Activated naive CD8-positive, alpha-beta T cell treated with anti-CD3 and anti-CD28 coated beads, Interleukin-2, amount 10 ng/mL, durations not matched to agents 7 days and 5 days (primary cell): ENCODE measurements at places on chromosomes 4 and X.

DNA sequence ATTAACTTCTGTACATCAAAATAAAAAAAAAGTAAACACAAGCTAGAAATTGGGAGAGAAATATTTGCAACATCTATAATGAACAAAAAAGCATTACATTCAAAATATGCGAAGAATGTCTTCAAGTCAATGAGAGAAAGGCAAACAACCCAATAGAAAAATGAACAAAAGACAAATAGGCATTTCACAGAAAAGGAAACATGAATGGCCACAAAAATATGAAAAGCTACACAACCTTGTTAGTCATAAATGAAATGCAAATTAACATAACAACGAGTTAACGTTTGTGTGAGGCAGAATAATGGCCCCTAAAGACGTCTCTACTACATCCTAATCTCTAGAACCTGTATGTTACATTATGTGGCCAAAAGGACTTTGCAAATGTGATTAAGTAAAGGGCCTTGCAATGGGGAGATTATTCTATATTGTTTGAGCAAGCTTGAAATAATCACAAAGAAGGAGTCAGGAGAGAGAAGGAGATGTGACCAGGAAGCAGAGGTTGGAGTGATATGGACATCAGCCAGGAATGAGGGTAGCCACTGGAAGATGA, 86.8 kb downstream of the WDFY3 start:
- no peaks in the 10 kb centered on the region for H3K27me3 ChIP-seq
- H3K36me3 ChIP-seq: no peaks in the 10 kb centered on the region
- H3K4me1 ChIP-seq: no peaks in the 10 kb centered on the region
- no peak overlapping the region for H3K27ac ChIP-seq

DNA sequence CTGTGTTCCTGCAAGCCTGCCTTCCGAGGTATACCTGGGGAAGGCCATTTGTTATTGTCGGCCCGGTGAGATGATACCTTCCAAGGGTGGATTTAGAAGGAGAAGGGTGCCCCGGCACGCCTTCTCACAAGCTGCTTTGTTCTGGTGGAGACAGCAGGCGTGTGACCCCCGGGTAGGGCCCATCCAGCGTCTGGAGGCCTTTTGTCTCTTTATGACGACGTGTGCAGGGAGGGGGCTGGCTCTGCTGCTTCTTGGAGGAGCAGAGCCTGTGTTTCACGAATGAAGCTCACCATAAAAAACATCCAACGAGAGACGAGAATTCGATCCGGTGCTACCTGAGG, 45.3 kb downstream of the SHOX start:
- H3K27ac ChIP-seq: no peak overlapping the region
- no peaks in the 10 kb centered on the region for H3K36me3 ChIP-seq

GRCh38 chr4:109548655-109549054, 11.4 kb upstream of the MCUB start:
- H3K27ac ChIP-seq: peak overlapping the region; percentile 71
- DNase-seq: no peak
- peaks cover 15% of the 10 kb centered on the region for H3K4me1 ChIP-seq
- H3K4me3 ChIP-seq: peak overlapping the region; percentile 29
- H3K36me3 ChIP-seq: peaks cover 32% of the 10 kb centered on the region

DNA sequence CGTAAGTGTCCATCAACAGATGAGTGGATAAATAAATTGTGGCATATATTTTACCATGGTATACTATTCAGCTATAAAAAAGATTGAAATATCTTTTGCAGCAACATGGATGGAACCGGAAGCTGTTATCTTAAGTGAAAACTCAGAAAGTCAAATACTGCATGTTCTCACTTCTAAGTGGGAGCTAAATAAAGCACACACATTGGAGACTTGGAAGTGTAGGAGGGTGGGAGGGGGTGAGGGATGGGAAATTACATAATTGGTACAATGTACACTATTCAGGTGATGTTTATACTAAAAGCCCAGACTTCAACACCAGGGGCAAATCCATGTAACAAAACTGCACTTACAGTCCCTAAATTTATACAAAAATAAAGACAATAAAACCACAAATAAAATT, 72.6 kb upstream of the SPRY1 start:
- no peak for DNase-seq
- peaks cover 8% of the 10 kb centered on the region for H3K4me1 ChIP-seq
- H3K36me3 ChIP-seq: peaks cover 7% of the 10 kb centered on the region
- H3K4me3 ChIP-seq: no peak overlapping the region

GRCh38 chrX:46180258-46180687, 364.9 kb downstream of the ZNF674 start:
- DNase-seq: peak; percentile 24
- peaks cover 10% of the 10 kb centered on the region for H3K4me1 ChIP-seq
- no peak overlapping the region for H3K4me3 ChIP-seq
- peaks cover 12% of the 10 kb centered on the region for H3K27me3 ChIP-seq

- H3K4me3 ChIP-seq: peak overlapping the region; percentile 48
- peak overlapping the region; percentile 11 for H3K27ac ChIP-seq
- DNase-seq: no peak
- H3K4me1 ChIP-seq: peaks cover 16% of the 10 kb centered on the region
- H3K27me3 ChIP-seq: peaks cover 17% of the 10 kb centered on the region
Measured at GRCh38 chr4:89509708-89510281, 202.2 kb upstream of the GPRIN3 start.

GRCh38 chrX:23699636-23700194, 32.4 kb downstream of the PRDX4 start:
- no peaks in the 10 kb centered on the region for H3K27me3 ChIP-seq
- peak overlapping the region; percentile 70 for H3K4me3 ChIP-seq
- H3K4me1 ChIP-seq: peaks cover 2% of the 10 kb centered on the region
- peaks cover 12% of the 10 kb centered on the region for H3K36me3 ChIP-seq

- H3K4me3 ChIP-seq: no peak overlapping the region
- H3K4me1 ChIP-seq: peaks cover 18% of the 10 kb centered on the region
- no peak for DNase-seq
Measured at GRCh38 chrX:9337046-9337445, 127.8 kb upstream of the TBL1X start.

GRCh38 chr4:98448908-98449307, 187.7 kb downstream of the RAP1GDS1 start:
- peak overlapping the region; percentile 28 for H3K27ac ChIP-seq
- no peak for DNase-seq
- peaks cover 39% of the 10 kb centered on the region for H3K4me1 ChIP-seq
- H3K27me3 ChIP-seq: no peaks in the 10 kb centered on the region
- H3K36me3 ChIP-seq: peaks cover 28% of the 10 kb centered on the region

- no peaks in the 10 kb centered on the region for H3K36me3 ChIP-seq
- H3K27me3 ChIP-seq: no peaks in the 10 kb centered on the region
- H3K27ac ChIP-seq: no peak overlapping the region
- peaks cover 2% of the 10 kb centered on the region for H3K4me1 ChIP-seq
Measured at GRCh38 chr4:104596189-104596588, 101.5 kb upstream of the CXXC4 start.

DNA sequence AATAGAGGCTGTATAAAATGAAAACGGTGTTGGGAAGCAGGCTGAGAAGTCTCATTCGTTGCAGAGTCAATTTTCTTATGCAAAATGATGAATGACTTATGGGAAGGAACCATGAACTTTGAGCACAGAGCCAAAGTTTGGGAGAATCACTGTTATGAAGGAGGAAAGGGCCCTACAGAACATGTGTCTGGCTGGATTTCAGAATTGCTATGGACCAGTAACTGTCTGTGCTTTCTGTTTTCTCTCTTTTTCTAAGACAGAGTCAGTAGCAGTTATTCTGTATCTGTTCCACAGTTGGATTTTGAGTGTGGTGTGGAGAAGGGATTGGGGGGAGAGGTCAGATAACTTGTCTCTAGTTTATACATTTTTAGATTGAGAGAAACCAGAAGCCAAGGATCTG, 265.0 kb upstream of the HS3ST1 start:
- no peaks in the 10 kb centered on the region for H3K36me3 ChIP-seq
- no peak overlapping the region for H3K27ac ChIP-seq
- peaks cover 4% of the 10 kb centered on the region for H3K27me3 ChIP-seq
- DNase-seq: no peak
- H3K4me1 ChIP-seq: no peaks in the 10 kb centered on the region

DNA sequence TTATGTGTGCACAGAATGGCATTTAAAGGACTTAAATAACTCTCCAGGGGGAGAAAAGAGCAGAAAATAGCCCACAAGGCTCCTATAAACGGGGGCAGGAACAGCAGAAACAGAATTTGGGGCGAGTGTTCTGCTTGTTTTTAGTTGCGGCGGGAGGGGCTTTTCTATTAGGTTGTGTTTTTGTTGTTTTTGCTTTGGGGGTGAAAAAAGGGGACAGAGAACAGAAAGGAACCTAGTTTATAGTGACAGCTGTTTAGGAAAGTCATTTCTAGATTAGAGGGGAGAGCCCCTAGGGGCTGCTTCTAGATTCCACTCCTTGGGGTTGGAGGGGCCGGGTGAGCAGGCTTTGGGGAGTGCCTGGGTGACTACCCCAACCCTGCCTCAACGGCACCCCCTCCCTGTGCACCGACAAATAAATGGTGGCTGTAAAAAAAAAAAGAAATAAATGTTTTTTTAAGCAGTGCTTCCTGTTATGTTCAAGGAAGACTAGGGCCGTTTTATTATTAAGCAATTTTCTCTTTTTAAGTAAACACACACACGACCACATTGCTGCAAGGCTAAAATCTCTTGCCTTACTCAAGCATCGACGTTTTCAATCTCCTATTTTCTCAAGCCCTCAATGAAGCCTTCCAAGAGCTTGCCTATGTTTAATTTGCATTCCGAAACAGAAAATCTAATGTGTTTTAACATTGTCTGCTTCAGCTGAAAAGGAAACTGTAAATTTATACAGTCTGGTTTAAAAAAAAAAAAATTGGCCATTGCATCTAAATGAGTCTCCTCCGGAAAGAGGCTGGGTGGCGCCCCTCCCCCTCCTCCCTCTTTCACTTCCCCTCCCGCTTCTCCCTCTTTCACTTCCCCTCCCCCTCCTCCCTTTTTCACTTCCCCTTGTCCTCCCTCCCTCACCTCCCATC, 123.3 kb upstream of the TBL1X start:
- peak overlapping the region; percentile 93 for H3K27ac ChIP-seq
- peak; percentile 49 for DNase-seq
- no peaks in the 10 kb centered on the region for H3K36me3 ChIP-seq
- H3K4me3 ChIP-seq: peak overlapping the region; percentile 73
- no peaks in the 10 kb centered on the region for H3K27me3 ChIP-seq
- peaks cover 20% of the 10 kb centered on the region for H3K4me1 ChIP-seq

- H3K27me3 ChIP-seq: no peaks in the 10 kb centered on the region
- H3K4me3 ChIP-seq: no peak overlapping the region
- H3K36me3 ChIP-seq: no peaks in the 10 kb centered on the region
- no peak overlapping the region for H3K27ac ChIP-seq
Measured at GRCh38 chrX:147072747-147073146, 258.2 kb upstream of the CXorf51A start.

DNA sequence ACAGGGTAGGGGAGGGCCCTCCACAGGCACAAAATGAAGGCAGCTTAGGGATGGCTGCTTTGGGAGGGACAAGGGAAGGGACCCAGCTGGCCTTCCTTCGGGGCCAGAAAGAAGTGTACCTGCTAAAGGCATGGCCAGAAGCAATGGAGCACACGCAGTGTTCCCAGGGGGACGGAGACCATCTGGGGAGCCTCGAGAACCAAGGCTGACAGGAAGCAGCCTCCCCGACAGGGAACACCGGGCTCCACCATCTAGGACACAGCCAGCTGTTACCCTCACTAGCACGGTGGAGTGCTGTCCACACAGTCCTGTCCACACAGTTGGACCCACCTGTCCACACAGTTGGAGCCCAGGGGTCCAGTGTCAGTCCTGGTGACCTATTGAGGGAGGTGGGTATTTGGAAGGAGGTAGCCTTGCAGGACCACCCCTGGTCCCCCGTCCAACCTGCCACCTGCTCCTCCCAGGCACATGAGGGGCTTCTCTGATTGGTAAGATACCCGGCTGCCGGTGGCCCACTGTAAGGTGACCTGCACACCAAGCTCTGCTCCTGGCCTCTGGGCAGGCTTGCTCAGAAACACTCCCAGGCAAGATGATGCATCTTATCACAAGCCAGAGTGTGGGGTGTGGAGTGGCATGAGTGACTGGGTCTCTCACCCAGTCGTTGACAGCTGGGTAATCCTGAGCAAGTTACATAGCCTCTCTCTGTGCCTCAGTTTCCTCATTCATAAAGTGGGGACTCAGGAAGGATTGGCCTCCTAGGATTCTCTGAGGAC, 20.5 kb upstream of the AFAP1 start:
- H3K4me3 ChIP-seq: no peak overlapping the region
- peaks cover 16% of the 10 kb centered on the region for H3K27me3 ChIP-seq
- peaks cover 1% of the 10 kb centered on the region for H3K36me3 ChIP-seq
- peak overlapping the region; percentile 74 for H3K27ac ChIP-seq
- no peak for DNase-seq
